ENCODE measurements at places on chromosomes 3 and 15.

GRCh38 chr3:177141899-177142646 lies 55.2 kb downstream of the TBL1XR1 start:
- DNase-seq: no peak

DNA sequence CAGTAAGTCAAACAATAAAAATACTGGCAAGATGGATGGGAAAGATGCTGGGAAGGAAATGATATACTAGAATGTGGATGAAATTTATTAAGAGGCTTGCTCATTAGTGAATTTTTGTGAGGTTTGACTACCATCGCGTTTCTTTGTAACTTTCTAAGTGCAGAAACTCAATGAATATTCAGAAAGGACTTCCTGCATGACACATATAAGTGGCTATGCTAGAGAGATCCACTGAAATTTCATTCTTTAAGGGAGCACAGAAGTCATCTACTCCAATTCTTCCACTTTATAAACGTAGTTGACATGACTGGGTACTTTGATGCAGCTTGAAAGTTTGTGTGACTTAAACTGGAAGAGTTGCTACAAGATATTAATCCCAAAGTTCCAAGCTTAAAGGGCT lies 88.0 kb downstream of the SHQ1 start:
- no peak for DNase-seq

- DNase-seq: no peak
Observed at GRCh38 chr15:78749831-78750230, 61.4 kb downstream of the ADAMTS7 start.

DNA sequence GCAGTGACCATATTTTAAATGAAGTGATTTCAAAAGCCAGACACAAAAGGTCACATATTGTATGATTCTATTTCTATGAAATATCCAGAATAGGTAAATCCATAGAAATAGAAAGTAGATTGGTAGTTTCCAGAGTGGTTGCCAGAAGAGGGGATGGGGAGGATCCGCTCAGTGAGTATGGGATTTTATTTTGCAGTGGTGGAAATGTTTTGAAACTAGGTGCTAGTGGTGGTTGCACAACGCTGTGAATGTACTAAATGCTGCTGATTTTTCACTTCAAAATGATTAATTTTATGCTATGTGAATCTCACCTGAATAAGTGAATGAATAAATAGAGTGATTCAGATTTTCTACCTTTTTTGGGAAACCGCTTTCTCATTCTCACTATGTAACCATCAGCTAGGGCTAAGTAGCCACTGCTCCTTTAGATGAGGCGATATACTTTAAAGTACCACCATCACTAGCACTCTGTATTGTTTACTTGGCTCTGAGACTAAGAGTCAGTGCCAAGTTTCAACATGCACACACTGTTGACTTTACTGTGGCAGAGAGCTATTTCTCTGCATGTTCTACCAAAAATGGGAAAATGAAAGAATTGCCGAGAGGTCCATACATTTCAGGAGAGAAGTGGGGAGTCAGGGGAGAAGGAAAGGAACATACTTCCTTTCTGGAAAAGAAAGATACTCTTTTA lies 90.7 kb upstream of the GOLIM4 start:
- DNase-seq: no peak

DNA sequence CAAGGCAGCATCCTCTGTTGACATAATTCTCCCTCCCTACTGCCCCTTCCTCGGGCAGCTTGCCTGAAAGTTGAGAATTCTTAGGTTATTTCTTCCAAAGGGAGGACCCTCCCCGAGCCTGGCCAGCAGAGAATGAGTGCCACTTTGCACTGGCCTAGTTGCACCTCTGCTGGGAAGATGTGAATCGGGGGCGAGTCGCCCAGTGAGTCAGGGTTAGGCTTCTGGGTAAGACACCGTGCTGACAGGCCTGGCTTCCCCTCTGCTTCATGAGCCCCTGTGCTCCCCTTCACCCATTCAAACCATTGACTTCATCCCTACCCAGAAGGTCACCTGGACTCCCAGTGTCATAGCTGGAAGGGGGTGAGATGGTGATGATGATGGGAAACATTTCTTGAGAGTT lies 82.3 kb downstream of the AAGAB start:
- DNase-seq: no peak

- DNase-seq: no peak
Observed at GRCh38 chr3:190265796-190266195, 56.5 kb downstream of the CLDN1 start.

DNA sequence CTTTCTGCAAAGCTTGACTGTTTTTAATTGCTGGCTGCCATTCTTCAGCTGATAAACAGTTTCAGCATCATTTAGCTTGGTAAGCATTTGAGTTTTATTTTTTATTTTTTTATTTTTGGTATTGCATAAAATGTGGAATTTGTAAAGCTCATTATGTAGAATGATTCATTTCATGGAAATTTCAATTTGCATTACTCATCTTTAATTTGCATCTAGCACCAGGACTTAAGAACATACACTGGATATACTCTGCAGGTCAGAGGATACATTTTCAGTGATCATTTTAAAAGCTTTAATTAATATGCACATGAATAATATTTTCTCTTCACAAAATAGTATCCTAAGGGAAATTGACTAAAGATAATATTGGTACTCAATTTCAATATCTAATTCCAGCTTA lies 732.4 kb upstream of the BCHE start:
- no peak for DNase-seq

- no peak for DNase-seq
Observed at GRCh38 chr3:100865442-100865841, 127.8 kb downstream of the ABI3BP start.

- no peak for DNase-seq
Observed at GRCh38 chr3:2940062-2940461, 170.1 kb downstream of the IL5RA start.

- no peak for DNase-seq
Observed at GRCh38 chr3:48140936-48141603, 47.1 kb downstream of the CDC25A start.

- no peak for DNase-seq
Observed at GRCh38 chr15:71444032-71444810, 328.9 kb downstream of the THSD4 start.

- no peak for DNase-seq
Observed at GRCh38 chr3:104646196-104646595, 720.5 kb upstream of the ALCAM start.

- DNase-seq: no peak
Observed at GRCh38 chr15:101539492-101539891, 50.0 kb upstream of the PCSK6 start.

DNA sequence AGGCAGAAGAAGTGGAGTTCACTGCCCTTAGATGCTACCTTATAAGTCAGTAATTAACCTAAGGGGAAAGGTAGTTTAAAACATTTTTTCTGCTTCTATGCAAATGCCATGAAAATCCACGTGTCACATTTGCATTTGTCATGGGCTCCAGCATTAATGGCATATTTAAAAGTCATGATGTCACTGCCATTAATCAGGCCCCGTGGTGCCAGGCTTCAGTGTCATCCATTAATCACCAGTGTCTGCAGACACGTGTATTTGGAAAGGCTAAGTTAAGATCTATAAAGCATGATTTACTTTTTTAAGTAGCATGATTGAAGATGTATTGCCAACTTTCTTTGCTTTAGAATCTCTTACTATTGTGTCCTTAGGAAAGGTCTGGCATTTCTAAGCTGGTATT lies 857.8 kb downstream of the TUSC7 start:
- DNase-seq: no peak

DNA sequence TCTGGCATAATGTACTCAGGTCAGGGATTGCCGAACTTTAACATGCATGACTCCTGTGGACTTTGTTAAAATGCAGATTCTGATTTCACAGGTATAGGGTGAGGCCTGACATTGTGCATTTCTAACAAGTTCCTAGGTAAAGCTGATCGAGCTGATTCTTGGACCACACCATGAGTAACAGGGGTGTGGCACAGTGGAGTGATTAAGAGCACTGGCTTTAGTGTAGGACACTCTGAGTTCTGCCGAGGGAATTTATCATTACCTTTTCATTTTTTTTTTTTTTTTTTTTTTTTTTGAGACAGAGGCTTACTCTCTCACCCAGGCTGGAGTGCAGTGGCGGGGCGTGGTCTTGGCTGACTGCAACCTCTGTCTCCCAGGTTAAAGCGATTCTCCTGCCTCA lies 169.3 kb downstream of the ADAMTS9 start:
- DNase-seq: no peak

- DNase-seq: peak; percentile 85
Observed at GRCh38 chr15:59349680-59350420, 22.8 kb downstream of the MYO1E start.

DNA sequence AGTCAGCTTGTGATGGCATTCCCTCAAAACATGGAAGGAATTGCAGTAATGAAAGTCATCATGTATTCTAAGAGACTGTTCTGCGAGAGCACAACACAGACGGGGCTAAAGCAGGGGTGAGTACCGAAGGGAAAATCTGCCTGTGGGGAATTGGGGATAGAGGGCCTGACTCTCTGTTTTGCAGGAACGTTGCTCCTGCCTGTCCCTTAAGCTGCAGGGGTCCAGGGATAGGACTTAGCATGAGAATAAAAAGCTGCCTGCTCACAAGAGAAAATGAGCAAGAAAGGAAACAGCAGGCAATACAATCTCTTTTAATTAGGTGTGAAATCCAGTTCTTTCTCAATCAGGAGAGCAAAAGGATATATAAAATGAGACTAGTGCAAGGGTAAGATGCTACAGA lies 62.2 kb downstream of the TIGIT start:
- no peak for DNase-seq

DNA sequence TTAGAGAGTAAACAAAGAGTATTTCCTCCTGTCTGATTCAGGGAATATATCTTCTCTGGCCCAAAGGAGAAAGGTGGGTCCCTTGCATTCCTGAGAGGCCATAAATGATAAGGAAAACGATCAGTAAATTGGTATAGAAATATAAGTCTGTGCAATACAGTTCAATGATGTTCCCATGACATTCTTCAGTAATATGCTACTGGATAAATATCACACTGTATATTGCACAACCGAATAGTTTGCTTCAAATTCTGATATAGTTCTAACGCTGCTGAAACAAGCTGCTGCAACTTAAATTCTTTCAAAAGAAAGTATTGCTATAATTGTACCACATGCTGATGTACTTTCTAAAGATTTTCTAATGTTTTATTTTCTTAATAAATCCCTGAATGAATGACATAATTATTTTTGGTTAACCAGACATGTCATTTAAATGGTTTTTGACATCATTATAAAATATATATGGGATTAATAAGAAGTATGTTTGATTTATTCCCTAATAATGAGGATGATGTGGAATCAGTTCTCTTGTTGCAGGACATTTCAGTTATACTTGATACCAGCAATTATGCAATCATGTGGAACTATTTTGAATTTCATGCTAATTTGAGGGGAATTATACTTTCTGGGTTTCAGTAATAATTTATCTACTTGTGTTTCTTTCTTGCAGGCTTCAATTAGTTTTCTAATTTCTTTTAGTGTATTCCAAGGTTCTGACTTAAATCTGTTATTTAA lies 44.9 kb downstream of the FGF7 start:
- no peak for DNase-seq

DNA sequence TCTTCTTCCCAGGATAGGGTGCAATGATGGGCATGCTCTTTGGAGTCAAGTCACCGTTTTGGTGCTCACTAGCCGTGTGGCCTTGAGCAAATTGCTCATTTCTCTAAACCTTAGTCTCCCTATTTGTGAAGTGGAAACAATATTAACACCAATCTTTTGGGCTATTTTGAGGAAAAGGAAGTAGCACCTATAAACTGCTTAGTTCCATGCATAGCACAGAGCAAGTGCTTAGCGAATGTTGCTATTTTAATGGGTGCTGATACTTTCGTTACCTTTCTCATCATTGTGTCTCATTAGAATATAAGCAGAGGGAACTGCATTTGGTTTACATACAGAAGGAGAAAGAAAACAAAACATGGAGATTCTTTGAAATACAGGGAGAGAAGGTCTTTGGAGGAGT lies 66.1 kb downstream of the BOC start:
- DNase-seq: no peak

DNA sequence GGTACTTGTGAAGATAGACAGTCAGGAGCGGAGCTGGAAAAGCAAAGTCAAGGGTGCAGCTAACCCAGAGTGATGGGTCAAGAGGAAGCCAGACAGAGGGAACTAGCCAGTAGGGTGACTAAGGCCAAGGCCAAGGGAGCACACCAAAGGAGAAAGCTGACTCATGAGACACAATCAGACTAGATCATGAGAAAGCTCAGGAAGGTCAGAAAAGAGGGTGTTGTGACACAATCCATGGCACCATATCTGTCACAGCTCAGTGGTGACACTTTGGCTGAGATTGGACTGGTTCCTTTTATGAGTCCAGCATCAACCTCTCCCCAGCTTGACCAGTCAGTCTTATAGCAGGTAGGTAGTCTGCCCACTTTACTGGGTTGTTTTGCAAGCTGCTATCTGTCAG lies 22.2 kb downstream of the P2RY1 start:
- DNase-seq: no peak

DNA sequence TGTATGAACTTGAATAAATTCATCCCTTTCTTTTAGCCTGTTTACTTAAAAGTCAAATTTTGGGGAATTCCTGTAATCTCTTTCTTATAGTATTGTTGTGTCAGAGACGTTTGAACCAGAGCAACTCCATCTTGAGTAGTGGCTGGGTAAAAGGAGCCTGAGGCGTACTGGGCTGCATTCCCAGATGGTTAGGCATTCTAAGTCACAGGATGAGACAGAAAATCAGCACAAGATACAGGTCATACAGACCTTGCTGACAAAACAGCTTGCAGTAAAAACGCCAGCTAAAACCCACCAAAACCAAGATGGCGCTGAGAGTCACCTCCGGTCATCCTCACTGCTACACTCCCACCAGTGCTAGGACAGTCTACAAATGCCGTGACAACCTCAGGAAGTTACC lies 94.5 kb downstream of the P3H2 start:
- no peak for DNase-seq

DNA sequence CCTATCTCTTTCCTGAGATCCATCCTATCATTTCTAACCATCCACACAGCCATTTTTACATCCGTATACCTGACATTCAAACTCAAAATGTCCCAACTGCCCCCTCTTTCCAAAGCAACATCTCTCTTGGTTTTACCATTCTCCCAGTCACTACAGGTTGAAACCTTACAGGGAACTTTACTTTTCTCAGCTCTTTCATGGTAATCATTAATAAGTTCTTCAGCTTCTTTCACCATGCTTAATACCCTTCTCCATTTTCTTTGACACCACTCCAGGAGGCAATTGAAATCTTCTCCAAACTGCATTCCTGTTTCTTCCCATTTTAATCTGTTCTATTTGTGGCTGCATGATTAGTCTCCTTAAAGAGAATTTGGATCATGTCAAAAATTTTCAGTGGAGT lies 352.5 kb downstream of the GAP43 start:
- DNase-seq: no peak

GRCh38 chr3:188122571-188123169 lies 31.3 kb upstream of the LPP start:
- DNase-seq: no peak

DNA sequence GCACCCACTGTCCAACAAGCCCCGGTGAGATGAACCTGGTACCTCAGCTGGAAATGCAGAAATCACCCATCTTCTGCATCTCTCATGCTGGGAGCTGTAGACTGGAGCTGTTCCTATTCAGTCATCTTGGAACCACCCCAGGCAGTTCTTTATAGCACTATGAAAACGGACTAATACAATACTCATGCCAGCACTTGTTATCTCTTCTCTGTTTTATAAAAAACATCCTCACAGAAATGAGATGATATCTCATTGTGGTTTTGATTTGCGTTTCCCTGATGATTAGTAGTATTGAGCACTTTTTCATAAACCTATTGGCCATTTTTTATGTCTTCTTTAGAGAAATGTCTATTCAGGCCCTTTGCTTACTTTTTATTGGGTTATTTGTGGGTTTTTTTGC lies 156.2 kb upstream of the ARPP21 start:
- DNase-seq: no peak
